ENCODE measurements at places on chromosomes 12 and 14. TPM values are rescaled to one million over a fixed set of nuclear protein-coding genes. Genes with fewer than 3 reads are reported as not detected.

The GLIPR1 gene
- 6.2 TPM for total RNA-seq

DNA sequence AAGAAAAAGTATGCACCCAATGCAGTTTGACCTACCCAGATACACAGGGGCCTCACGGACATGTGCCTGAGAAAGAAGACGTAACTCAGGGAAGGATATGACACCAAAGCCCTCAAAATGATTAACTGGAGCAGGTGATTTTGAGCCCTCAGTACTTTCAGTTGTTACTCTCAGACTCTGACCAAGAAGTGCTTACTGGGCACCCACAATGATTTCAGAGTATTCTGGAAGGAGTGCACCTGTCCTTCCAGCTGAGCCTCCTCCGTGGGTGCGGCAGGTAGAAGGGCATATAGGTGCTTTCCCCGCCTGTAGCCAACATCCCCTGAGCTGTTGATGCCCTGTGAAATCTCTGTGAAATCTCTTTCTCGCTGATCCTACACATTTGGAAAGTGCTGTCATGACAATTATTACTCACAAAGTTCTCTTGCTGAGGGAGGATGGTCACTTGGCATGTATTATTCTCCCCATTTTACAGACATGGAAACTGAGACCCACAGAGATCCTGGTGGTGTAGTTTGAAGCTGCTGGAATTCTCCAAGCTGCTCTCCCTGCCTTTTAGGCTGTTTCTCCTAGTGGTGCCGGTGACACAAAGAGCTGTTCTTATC is 154.3 kb upstream of the CCND2 start:
- DNase-seq, result no peak

DNA sequence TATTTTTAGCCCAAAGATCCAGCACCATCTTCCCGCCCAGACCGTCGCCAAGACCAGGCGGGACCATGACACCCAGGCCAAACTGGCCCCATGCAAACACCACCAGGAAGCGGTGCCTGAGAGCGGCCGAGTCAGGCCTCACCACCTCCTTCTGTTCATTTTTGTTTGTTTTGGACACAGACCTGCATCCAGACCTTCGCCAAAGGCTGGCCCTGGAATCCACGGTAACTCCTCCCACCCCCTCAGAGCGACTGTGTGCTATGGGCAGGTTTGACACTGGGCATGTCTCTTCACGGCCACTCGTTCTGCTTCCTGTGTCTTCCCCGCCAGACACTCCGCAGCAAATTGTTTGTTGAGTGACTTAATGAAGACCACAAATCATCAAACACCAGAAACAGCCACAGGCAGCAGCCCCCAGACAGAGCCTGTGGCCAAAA is 47.1 kb downstream of the NCOR2 start:
- no peak for DNase-seq

DNA sequence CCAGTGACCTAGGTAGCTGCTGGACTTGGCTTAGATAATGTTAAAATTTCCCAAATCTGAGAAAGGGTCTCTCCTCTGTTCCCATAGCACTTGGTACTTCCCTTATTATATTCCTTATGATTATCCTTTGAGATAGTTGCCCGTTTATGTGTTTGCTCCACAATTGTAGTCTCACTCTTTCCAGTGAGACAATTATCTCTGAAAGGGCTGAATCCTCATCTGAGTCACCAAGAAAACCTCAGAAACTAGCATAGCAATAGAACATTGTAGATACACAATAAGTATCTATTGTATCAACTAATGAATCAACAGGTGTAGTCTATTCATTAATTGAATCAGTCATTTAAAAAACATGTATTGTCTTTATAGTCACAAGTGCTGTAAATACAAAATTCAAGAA is 119.1 kb upstream of the FAR2 start:
- no peak for DNase-seq

DNA sequence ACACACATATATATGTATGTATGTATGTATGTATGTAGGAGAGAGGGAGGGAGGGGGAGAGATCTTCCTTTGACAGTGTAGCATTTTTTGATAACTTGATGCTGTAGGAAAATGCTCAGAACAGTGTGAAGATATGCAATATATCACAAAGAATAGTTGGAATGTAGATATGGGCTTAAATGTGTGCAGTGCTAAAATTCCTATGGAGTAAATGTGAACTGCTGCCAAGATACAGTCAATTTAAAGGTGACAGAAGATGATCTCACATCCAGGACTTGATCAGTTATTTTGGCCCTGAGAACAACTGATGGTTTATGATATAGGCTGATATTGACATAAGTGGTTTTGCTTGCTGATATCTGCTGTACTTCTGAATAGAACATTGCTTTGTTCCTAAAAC is 84.2 kb downstream of the DAAM1 start:
- no peak for DNase-seq

The SLC4A8 gene
- 2.6 TPM for total RNA-seq

The UNC79 gene
- total RNA-seq, result 0.07 TPM

The NAV3 gene
- 4.2 TPM for total RNA-seq

The WASHC4 gene
- total RNA-seq, result 28.7 TPM

DNA sequence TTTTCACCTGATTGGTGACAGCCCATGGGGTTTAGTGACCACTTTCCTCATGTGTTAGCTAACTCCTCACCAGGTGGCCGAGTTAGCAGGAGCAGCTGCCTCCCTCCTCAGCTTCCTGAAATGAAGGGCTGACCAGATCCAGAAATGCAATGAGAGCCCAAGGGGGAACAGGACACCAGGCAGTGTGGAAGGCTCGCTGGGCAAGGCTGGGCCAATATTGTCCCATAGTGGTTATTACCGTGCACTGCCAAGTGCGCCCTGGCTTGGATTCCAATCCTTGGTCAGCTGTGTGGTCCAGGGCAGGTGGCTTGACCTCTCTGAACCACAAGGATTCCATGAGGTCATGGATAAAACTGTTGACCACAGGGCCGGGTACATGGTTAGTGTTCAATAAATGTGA is 3.6 kb upstream of the HSPB8 start:
- DNase-seq, result no peak

The EMC9 gene
- 37.1 TPM for total RNA-seq

The NIN gene
- total RNA-seq, result 36.5 TPM

The KERA gene
- total RNA-seq, result not detected

DNA sequence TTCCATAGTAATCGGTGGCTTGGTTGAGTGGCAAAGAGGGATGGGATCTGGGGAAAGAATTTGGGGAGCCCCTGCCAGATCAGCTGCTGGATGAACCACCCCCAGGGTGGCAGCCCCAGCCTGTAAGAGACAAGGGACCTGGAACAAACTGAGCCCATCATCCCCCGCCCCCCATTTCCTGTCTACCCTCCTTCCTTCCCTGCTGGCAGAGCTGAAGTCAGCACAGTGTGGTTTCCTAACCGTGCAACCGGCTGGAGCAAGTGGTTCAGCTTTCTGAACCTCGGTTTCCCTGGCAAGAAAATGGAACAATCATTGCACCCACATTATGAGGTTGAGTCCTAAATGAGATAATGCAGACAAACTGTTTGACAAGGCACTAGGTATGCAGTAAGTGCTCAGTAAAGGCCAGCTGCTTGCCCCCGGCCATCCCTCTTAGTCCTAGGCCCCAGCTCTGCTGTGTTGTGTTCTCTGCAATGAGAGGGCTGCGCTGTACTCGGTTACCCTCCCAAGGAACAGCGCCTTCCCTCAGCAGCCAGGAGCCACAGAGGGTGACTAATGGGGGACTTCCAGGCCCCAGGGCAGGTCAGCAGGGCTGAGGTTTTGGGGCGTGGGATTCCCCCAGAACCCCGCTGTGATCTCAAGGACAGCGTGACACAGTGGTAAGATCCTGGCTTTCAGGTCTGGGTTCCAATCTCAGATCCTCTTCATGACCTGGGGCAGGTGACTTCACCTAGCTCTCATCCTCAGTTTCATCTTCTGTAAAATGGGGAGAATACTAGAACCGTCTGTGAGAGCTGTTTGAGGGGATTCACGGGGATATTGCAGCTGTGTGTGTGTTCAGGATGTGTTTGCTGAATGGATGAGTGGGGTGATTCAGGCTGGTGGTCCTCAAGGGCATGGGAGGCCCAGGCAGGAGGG is 16.5 kb downstream of the SELPLG start:
- DNase-seq, result no peak

DNA sequence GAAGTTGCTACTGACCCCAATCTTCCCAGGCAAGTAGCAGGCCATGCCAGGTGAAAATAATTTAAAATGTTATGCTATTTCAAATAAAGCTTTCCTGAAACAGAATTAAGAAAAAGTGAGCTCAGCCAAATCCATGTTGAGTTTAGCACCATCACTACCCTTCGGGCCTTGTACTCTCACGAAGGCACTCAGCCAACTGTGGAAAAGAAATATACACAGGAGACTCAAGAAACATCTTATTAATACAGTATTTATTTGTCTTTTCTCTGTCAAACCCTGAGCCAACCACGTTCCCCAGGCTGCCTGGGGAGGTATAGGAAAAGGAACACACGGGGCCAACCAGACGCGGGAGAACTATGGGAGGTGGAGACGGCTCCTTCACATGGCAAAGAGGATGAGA is 10.9 kb downstream of the ATP5MC2 start:
- no peak for DNase-seq

DNA sequence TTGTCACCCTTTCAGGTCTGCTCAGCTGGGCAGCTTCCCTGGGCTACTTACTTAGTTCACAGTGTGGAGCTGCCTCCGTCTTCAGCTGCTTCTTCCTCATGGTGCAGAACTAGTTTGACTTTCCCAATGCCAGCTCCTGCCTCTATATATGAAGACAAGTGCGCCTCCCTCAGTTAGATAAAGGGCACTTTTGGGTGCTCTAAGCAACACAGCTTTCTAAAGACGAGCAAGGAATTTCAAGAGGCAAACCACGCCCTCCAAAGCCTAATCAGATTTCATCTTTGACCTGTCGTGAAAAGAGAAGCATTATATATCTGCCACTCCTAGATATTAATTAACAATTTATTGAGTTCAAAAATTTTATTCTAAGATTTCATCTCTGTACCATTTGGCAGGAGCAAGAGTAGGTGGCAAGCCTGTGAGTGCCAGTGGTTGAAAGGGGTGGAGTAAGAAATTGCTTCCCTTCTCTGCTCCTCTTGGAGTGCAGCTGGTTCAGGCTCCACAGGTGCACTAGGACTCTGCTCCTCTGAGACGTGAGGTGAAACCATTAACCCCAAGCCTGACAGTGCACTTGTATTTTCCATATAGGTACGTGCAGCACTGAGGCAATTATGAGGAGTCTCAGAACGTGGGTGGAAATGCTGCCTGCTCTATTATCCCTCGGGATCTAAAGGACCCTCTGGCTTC is 2.1 kb upstream of the SLC11A2 start:
- DNase-seq, result peak; percentile 56

DNA sequence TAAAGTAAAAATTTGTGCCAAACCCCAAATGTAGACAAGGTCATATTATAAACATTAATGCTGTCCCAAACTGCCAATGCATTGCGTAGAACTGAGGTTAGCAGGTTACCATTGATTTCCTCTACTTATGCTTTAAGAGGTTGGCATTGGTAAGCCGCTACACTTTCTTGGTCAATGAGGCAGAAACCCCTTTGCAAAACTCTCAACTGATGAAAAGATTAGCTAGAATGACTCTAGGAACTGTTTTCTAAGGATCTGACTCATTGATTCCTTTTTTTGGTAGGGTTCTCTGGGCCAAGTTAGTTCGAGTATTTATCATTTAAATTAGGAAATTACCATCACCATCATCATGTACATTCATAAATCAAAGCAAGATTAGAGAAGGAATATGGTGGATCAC is 44.6 kb downstream of the HMGA2 start:
- no peak for DNase-seq

The PPP4R4 gene
- not detected for total RNA-seq

GRCh38 chr12:72246370-72246769 is 25.8 kb upstream of the TRHDE start:
- no peak for DNase-seq

GRCh38 chr12:88876857-88877256 is 296.6 kb upstream of the KITLG start:
- no peak for DNase-seq

DNA sequence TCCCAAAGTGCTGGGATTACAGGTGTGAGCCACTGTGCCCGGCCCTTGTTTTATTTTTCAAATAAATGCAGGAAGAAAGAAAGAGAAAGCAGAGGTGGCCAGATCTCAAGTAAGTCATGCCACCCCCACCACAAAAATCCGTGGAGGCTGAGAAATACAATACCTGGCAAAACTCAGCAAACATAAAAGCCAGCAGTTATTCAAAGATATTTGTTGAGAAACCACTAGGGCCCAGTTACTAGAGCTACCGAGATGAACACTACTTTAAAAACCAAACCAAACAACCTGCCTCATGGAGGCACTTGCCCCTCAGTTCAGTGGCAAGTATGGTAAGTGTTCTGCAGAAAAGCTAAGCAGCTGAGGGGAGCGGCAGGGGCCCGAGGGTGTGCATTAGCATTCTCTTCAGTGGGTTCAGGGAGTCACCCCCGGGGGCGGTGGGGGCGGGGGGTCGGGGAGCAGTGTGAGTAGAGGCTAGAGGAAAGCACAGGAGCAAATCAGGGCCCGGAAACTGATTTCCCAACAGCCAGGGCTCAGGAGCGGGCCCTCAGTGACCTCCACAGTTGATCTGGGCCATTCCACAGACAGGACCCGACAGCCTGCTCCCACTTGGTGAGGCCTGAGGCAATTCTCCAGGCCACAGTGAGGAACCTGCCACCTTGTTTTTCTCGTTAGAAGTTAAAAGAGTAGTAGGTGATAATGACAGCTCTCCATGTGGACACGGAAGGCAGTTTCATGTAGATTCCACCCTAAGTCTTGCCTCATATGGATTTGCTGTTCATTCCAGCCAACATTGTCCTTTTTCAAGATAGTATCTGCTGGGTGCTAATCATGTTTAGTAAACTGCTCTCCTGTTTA is 8.6 kb downstream of the EVL start:
- no peak for DNase-seq

- DNase-seq, result no peak
Observed at GRCh38 chr14:32469388-32470160, 140.5 kb downstream of the AKAP6 start.

- peak; percentile 73 for DNase-seq
Observed at GRCh38 chr12:6078398-6079096, 45.9 kb downstream of the VWF start.

DNA sequence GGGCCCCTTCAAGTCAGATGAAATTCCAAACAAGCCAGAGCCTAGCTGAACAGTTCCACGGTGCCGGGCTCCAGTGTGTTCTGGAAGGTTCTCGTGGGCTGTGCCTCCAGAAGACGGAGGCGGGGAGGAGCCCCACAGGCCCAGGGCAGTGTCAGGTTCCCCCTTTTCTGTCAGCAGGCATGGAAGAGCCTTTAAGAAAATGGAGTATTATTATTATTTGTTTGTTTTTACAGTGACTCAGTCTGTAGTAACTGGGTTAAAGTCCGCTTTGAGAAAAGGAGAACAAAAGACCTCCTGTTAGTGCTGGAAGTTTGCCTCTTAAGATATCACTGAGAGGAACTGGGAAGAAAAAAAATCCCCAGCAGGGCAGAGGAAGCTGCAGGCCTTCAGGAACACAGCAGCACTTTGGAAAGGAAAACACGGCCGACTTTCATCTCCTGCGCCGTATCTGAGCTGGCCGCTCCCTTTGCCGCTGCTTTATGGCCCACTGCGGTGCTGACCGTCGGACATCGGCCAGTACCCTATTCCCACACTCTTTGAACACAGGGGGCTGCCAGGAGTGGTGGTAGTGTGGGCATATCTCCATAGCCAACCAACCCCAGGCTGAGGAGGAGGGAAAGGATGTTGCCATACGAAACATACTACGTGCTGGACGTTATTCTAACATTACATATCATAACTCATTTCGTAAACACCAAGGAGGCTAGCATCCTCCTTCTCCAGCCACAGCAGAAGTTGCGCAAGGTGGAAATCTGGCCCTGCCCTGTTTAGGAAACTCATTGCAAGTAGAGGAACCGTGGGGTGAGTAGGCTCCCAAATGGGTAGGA is 194.0 kb downstream of the ZFP36L1 start:
- peak; percentile 51 for DNase-seq

All from PC-9 (cell line).